ENCODE measurements at places on chromosomes 11 and 22.
A peak's percentile ranks its signal among the peaks of the same experiment; 100 is the strongest.

GRCh38 chr22:49768077-49768910 is 59.4 kb downstream of the BRD1 start:
- no peak for DNase-seq

- no peak for DNase-seq
These were observed 7.9 kb upstream of the CTSC start for GRCh38 chr11:88345408-88345807.

DNA sequence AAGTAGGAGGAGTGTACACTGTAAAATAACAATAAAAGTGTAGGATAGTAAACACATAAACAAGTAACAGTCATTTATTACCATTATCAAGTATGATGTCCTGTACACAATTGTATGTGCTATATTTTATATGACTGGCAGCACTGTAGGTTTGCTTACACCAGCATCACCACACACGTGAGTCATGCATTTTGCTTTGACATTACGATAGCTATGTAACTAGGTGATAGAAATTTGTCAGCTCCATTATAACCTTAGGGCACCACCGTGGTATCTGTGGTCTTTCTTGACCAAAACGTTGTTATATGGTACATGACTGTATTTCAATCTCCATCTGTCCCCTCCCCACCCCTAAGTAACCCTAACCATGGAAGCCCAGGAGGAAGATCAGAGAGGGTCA is 1.1 kb downstream of the DNAL4 start:
- DNase-seq: peak; percentile 23

GRCh38 chr11:14942745-14943144 is 29.4 kb downstream of the CALCA start:
- no peak for DNase-seq

- no peak for DNase-seq
These were observed 36.7 kb downstream of the FZD4 start for GRCh38 chr11:86918496-86918895.

DNA sequence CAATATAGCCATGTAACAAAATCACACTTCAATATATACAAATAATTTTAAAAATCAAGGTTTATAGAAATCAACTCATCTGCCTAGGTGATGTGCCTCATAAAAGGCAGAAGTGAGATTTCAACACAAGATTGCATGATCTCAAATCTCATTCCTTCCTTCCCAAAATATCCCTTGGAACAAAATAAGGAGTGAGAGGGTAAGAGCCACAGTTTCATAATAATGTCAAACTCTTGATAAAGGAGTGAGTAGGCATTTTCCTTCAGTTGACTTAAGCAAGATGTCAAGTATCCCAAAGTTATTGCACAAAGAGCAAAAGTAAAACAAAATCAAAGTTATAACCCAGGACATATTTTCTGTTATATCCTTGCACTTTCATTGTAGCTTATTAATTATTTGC is 81.3 kb downstream of the C22orf31 start:
- DNase-seq: no peak

GRCh38 chr22:46461566-46462180 is 75.7 kb downstream of the CELSR1 start:
- no peak for DNase-seq

DNA sequence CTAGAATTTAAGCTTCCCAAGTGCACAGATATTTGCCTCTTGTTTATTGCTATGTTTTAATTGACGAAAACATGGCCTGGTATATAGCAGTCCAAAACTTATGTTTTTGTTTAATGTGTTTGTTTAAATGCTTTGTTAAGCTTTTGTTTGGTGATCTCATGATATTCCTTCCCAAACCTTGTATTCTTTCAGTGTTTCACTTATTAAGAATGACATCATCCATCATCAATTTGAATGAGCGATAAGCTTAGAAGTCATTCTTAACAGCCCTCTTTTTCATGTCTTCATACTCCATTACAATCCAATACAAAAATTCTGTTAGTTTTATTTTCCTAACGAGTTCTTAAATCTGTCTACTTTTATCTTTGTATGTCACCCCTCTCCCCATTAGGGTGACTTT is 206.0 kb downstream of the DYNC2H1 start:
- no peak for DNase-seq

DNA sequence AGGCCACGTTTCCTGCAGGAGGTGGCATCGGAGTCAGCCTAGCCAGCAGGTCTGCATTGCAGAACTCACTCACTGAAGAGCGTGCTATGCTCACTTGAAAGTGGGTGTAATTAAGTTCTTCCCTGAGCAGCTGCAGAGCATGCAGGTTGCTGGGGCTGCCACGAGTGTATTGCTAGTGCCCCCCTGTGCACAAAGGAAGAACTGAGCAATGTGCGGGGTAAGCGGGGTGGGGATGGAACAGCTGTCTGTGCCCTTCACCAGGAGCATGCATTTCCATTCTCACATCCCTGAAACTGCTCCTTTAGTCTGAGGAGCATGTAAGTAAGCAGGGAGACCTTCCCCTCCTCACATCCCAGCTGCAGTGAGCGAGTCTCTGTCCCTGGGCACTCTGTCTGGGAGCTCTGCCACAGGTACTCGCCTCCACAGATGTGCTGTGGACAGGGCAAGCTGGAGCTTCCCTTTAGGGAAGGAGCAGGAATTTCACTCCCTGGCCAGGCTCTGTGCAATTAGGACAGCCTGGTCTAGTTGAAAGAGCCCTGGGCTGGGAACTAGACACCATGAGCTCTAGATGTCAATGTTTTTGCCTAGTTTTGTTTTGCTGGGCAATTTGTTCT is 1031.8 kb downstream of the NTM start:
- DNase-seq: no peak

- no peak for DNase-seq
These were observed 4.9 kb downstream of the TSKU start for GRCh38 chr11:76787911-76788596.

GRCh38 chr11:119885861-119886567 is 157.0 kb upstream of the NECTIN1 start:
- DNase-seq: no peak

DNA sequence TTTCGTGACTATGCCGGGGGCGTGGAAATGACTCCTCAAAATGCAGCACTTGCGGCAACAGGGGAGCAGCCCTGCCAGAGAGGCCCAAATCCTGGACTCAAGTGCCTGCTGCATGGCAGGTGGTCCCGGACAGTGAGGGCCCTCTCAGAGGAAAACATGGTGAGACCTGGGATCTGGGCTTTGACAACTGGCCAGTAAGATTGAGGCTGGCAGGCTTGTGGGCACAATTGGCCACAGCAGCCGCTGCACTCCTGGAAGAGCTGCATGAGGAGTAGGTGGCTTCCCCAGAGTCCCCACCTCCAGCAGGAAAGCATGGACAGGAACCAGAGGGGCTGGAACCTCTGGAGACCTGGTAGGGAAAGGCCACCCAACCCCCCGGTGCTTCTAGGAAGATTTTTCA is 13.4 kb downstream of the LINC01488 start:
- no peak for DNase-seq

DNA sequence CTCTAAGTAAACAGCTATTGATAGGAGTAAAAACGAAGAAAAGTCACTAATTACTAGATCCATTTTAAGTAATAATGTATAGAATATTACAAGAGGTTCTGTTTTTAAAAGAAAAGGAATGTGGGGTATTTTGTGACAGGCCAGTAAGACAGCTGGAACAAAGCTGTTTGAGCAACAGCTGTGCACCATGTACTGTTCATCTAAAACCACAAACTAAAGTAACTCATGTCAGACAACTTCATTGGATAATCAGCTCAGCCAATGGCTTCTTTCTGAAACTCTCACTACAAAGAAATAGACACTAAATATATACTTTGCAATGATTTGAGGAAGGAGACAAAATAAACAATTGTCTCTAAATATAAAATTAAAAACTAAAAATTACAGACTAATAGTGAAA is 16.1 kb downstream of the RRAS2 start:
- DNase-seq: no peak

- no peak for DNase-seq
These were observed 27.2 kb upstream of the KCNJ11 start for GRCh38 chr11:17415523-17416104.

DNA sequence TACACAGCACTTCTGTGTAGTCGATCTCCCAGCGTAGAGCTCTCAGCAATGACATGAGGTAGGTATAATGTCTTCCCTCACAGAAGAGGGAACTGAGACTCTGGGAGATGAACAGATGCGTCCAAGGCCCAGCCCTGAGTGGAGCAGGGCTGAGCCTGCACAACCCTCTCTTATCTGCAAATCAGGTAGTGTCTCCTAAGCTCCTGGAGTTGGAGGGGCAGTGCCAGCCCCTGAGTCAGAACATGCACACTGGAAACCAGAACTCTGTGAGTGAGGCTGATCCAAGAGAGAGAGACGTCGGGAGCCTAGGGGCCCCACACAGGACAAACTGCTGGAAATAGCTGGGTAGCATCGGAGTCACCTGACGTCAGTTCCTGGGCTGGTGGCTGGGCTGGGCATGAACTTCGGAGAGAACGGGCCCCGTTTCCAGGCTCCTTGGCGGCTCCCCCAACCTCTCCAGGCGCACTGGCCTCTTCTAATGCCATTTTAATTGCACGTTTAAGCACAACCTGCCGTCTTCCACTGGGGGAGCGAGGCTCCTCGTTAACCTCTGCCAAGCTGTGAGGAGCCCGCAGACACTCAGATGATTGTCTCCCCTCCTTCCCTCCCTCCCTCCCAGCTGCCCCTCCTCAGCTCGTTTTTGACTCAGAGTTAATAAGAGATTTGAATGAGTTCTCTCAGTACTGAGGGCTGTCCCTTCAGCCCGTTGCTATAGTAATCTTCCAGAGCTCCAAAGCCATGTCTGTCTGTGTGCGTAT is 191.2 kb upstream of the TBCEL start:
- no peak for DNase-seq

DNA sequence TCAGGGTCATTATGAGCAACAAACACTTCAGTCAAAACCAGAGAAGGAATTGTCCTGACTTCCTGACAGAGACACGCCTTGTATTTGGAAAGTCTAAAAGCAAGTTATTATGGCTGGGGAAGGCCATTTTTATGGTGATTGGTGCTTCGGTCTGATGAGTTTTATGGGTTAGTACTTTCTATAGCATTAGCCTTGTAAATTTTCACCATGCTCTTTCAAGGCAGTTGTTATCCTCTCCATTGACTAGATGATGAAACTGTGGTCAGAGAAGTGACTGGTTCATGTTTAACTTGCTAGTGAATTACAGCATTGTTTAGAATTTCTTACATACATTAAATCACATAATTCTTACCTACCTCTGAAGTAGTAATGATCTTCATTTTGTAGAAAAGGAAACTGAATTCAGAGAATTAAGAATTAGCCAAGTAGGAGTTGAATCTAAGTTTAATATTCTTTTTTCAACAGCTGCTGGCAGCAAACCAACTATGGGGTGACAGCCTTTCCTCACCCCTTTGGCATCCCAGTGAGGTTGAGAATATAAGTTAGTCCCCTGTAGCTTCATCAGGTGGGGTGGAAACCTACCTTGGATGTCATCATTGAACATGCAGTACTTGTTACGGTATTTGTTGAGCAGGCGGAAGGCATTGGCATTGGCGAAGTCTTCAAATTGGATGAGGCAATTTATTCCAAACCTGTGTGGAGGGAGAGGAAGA is 90.0 kb downstream of the CCDC81 start:
- no peak for DNase-seq

DNA sequence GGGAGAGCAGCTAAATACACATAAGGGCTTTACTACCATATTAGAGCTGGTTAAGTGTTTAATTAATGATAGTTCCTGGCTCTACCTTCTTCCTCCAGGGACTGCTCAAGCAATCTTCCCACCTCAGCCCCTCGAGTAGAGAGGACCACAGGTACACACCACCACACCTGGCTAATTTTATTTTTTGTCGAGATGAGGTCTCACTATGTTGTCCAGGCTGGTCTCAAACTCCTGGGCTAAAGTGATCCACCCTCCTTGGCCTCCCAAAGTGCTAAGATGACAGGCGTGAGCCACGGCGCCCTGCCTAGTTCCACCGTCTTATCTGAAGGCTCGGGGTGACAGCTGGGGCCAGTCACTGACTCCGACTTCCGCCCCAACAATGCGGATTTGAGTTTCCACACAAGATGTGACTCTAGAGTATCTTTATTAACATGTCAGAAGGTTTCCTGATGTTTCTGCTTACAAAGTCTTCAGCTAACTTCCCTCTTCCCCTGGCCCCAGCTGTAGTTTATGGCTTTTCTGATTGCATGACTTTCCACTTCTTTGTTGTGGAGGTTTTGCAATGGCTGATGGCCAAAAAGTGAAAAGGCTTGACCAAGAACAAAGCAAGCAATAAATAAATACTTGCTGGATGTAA is 16.8 kb downstream of the TPST2 start:
- DNase-seq: no peak

DNA sequence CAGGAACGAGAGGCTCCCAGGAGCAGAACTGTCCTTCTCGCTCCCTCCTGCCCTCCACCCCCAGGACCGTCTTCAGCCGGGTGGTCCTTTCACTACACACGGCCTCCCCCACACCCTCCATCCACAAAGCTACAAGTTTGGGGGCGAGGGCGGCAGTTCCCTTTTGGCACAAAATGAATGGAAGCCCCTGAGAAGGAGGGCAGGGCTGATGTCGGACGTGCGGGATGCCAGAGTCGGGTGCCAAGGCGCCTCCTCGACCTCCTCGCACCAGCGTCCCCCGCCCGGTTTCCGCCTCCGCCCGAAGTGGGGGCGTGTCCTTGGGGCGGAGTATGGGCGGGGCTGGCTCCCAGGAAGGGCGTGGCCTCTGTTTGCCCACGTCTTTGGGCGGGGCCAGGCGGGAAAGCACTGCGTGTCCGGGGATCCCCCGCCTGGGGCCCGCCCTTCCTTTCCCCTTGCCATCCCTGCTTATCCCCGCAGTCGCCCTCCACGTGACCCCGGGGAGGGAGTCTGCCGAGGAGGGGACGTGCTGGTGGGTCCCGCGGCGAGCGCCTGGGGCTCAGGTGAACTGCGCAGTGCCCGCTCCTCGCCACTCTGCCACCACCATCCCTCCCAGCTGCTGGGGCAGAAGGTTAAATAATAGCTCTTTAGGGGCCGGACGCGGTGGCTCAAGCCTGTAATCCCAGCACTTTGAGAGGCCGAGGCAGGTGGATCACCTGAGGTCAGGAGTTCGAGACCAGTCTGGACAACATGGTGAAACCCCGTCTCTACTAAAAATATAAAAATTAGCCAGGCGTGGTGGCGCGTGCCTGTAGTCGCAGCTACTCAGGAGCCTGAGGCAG is 937 bp upstream of the EFEMP2 start:
- peak; percentile 96 for DNase-seq

DNA sequence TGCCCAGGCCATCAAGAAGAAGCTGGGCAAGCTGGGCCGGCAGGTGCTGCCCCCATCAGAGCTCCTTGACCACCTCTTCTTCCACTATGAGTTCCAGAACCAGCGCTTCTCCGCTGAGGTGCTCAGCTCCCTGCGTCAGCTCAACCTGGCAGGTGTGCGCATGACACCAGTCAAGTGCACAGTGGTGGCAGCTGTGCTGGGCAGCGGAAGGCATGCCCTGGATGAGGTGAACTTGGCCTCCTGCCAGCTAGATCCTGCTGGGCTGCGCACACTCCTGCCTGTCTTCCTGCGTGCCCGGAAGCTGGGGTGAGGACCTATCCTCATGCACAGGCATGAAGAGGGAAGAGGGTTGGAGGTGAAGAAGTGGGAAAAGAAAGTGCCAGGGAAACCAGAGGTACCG is 5.3 kb upstream of the NHERF4 start:
- no peak for DNase-seq

All from CD4-positive, alpha-beta T cell treated with Interleukin-15 for 4 hours (primary cell).